Erythroblast (primary cell): ENCODE measurements at places on chromosomes 5 and 9.
A peak's percentile ranks its signal among the peaks of the same experiment; 100 is the strongest.

GRCh38 chr9:128254855-128255759 is 20.7 kb downstream of the GOLGA2 start:
- peak; percentile 75 for DNase-seq

DNA sequence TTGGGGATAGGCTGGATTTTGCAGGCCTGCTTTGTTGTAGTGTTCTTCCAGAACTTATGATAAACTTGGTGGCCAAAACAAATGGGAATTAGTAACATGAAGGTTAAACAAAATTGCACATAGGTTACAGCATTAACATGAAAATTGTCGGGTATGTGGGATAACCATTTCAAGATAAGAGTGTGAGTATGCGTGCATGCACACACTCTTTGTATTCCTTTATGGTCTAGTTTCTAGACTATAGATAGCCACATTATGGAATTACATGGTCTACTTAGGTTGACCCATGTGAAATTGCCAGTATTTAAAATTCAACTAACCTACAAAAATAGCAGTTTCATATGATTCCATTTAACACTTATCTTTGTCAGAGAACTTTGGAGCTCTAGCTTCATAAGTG is 1.4 kb downstream of the HMGCR start:
- DNase-seq = no peak

- DNase-seq = no peak
These were observed 43.0 kb downstream of the IL31RA start for GRCh38 chr5:55894135-55894534.

DNA sequence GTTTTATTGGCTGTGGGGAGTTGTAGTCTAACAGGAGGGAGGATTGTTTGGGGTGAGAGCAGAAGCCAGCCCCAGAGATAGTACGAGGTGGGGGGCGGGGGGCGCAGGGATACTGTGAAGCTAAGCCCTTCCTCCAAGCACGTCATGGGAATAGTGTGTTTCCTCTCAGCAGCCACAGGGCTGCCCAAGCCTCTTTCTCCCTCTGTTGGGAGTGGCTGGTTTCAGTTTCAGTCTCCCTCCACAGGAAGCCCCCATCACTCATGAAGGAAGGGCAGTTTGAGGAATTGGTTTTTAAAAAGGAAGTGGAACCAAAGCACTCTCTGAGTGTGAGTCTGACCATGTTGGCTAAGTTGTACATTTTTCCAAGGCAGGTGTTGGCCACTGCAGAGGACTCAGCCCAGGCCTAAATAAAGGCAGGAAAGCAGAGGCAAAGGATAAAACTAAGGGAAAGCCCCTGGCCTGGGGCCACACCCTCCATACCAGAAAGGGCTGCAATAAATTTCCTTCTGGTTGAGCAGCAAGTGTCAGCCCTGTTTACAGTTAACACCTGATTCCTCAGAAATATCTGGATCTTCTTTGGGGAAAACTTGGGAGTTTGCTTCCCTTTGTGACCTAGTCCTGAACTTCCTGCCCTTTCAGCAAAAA is 3.2 kb downstream of the RAB24 start:
- peak; percentile 68 for DNase-seq

DNA sequence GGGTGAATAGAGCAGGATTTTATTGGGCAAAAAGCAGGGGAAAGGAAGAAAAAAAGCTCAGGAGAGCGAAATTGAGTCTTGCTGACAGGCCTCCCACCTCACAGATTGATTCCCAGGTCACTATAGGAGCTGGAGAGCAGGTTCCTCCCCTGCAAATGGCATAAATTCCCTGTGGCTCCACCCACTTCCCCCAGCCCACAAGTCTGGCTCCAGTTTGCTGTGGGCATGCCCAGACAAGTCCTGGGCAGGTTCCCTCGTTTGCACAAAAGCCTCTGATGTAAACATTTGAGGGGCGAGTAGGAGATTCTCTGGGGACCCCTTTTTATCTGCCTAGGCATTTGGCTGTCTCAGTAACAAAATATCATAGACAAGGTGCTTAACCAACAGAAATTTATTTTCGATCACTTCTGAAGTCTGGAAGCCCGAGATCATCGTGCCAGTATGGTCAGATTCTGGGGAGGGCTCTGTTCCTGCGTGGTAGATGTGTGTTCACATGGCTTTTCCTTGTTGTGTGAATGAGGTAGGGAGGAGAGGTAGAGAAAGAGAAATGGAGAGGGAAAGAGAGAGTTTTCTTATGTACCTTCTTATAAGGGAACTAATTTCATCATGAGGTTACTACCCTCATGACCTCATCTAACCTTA is 614.5 kb downstream of the MAT2B start:
- peak; percentile 41 for DNase-seq

GRCh38 chr5:66041627-66042026 is 102.5 kb upstream of the SREK1 start:
- DNase-seq = no peak

DNA sequence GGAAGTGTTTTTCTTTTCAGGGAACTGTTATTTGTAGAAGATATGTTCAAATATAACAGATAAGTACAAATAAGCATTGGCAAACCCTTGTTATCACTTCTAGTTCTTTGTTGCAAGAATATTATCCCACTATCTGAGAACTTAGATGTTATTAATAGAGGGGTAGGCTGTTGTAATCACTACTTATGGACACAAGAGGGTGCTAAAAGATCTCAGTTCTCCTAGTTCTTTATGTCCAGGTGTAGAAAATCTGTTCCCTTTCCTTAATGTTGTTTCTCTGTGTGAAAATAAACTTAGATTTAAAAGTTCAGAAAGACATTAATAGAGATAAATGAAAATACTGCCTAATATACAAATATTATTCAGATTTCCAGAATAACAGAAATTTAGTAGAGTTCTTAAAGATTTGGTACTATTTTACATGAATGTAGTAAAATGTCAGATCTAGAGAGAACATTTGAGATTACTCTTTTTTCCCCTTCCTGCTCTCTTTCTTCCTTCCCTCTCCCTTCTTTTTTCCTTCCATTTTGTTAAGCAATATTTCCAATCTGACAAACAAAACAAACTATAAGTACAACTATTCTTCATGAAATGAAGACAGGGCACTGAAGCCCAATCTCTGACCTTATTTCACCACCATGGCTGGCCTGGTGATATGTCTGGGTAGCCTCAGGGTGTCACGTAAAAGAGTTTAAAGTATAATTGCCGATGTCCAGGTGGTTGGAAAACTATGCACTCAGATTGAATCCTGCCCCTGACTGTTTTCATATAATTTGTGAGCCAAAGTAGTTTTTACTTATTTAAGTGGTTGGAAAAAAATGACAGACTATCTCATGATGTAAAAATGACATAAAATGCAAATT is 43.6 kb upstream of the C5orf46 start:
- peak; percentile 16 for DNase-seq
